ENCODE measurements at places on chromosomes 3 and 15.

DNA sequence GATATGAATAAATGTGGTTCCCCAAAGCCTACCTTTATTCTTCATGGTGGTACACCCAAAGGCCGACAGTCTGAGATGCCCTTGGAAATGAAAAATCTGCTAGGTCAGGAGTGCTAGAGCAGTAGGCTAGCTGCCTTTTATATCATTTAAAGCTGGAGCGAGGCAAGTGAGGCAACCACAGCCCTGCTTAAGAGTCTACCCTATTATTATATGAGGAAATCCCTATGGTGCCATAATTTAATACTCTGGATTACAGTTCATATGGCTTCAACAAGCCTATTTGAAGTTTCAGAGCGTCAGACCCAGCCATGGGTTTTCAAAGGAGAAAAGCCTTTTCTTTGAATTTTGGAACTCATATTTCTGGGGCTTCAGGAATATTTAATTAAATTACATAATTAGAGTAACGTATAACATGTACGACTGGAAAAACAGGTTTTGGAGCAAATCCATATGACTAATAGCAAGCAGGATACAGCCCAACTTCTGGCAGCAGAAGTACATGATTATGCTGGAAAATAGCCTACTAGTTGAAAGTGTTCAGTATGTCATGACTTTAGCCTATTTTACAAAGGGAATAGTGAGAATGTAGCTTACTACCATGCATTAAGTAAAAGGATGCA, 18.0 kb upstream of the SLTM start:
- peak; percentile 24 for DNase-seq

DNA sequence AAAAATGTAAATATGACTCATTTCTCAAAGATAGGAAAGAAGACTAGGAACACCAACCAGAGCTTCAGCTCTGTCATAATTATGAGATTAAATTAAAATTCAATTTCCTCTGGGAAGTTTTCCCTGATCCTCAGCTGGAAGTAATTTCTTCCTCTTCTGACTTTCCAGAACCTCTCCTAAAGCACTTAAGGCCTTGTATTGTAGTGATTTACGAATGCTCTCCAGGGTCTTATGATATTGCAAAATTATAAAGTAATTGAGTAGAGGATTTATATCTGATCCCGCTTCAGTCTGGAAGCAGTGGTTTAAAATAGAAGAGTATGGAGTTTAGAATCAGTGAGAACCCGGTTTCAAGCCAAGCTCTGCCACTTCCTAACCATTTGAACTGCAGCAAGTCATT, 279.8 kb downstream of the ZPLD1 start:
- DNase-seq: no peak

- DNase-seq: no peak
These were observed 1.5 kb downstream of the ABTB1 start for GRCh38 chr3:127674101-127674721.

- DNase-seq: no peak
These were observed 33.3 kb upstream of the BLM start for GRCh38 chr15:90683876-90684275.

DNA sequence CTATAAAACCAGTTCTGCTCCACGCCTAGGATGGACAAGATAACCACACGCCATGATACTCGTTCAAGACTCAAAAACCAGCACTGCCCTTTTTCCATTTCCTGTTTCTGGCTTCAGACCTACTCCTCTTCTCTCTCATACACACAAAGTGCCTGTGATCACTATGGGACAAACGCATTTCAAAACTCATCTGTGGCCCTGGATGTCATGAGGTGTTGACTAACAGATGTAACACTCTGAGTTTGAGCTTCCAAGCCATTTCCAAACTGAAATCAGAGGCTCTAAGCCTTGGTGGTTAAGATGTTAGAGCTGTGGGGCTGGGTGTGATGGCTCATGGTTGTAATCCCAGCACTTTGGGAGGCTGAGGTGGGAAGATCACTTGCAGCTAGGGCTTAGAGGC, 55.7 kb upstream of the LMOD3 start:
- no peak for DNase-seq

GRCh38 chr3:37763309-37763708, 98.4 kb upstream of the CTDSPL start:
- DNase-seq: no peak

DNA sequence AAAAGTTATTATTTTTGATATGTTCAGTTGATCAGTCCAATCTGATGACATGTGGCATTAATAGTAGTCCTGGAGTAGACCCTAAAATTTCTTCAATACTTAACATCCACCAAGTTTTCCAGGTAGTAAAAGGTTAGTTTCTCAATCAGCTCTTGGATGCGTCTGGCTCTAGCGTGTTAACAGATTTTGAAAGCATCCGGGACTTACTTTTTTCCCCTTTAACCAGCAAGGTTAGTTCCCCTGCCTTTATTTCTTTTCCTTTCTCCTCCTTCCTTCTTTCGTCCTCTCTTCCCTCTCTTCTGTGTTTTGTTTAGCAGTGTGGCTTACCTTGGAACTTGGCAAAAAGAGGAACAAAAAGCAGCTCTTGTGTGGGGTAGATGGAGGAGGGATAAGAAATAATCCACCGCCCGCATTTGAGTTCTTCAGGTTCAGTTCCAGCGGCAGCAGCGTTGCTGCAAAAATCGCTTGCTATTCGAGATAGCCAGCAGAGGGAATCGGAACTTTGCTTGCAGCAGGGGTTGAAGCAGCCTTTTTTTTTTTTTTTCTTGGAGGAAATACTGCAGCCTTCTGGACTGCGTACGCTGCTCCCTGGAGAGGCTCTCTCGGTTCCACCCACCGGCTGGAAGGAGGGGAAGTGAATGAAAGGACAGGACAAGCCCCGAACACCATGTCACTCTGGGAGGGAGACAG, at the start of gene RBMS3:
RBMS3 (plus strand) TSS at position 668 of the 690 bp plus-strand sequence.
- peak; percentile 48 for DNase-seq

DNA sequence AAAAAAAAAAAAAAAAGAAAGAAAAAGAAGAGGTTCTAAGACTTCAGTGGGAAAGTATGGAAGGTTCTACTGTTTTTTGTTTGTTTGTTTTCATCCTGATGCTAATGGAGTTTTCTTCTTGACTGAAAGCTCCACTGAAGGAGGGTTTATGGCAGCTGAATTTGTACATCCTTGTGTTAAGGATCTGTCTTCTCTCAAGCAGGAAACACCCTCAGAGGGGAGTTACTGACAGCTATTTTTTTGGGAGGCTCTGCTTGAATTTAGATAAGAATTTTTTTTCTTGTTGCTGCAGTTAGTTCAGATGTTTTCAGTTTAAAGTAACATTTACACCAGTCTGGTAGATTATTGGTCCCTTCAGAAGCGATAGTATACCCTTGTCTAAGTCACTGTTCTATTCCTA, 325.3 kb downstream of the ROBO2 start:
- DNase-seq: no peak

GRCh38 chr3:158702815-158703481, 29.3 kb downstream of the RARRES1 start:
- no peak for DNase-seq

DNA sequence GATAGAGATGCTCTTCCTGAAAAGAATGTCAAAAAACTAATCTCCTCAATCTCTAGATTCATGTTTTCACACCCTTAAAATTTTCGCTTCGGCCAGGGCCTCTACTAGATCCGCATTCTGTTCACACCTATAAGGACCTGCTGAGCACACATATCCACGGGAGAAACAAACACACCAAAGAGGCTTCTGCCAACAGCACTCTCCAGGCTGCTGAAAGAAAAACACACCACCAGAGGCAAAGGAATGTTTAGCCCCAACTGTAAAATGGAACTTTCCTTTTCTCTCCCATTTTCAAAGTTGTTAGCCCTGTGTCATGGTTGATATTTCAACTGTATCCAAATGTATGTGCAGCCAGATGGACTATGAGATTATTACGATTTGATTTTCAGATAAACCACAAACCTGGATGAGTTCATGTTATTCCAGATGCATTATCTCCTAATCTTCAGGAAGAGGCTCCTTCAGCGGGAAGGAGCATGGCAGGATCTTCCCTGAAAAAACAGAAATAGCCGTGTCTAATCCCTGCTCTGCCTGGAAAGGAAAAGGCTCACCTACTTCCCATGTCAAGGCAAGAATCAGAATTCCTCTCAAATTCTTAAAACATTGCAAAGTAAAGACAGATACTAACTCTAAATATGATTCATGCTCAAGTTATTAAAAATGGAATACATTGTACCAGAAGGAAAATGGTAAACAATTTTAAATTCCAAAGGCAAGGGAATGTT, 442.7 kb upstream of the NR2F2 start:
- DNase-seq: no peak

- no peak for DNase-seq
These were observed 18.4 kb downstream of the GCSAM start for GRCh38 chr3:112114576-112115160.

GRCh38 chr3:45241206-45241605, 15.1 kb upstream of the TMEM158 start:
- no peak for DNase-seq

- DNase-seq: no peak
These were observed 5.5 kb upstream of the FSIP1 start for GRCh38 chr15:39788108-39788507.

- DNase-seq: peak; percentile 27
These were observed 37.9 kb downstream of the CLK3 start for GRCh38 chr15:74653426-74654102.

DNA sequence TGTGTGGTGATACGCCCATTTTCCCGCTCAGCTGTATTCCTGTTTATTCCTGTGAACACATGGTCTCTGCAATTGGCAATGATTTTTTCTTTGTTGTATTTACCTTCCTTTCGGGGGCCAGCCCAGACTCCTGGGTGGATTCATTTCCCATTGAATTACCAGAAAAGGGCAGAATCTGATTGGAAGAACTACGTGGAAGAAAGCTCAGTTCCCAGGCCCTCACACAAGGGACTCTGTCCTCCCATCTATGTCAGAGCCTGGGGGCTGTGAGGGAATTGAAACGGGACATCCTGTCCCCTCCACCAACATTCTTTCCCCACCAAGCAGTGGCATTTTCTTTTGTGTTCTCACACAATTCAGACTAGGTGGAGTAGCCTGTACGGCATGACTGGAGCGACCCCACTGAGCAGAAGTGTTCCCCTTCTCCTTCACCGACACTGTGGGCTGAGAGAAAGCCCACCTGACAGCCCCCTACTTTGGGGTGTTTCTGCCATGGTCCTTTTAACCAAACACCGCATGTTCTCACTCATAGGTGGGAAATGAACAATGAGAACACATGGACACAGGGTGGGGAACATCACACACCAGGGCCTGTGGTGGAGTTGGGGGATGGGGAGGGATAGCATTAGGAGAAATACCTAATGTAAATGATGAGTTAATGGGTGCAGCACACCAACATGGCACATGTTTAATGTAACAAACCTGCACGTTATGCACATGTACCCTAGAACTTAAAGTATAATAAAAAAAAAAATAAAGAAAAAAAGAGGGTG, 32.1 kb upstream of the RFTN1 start:
- DNase-seq: no peak

GRCh38 chr3:158935846-158936245, 134.0 kb downstream of the MFSD1 start:
- DNase-seq: no peak

DNA sequence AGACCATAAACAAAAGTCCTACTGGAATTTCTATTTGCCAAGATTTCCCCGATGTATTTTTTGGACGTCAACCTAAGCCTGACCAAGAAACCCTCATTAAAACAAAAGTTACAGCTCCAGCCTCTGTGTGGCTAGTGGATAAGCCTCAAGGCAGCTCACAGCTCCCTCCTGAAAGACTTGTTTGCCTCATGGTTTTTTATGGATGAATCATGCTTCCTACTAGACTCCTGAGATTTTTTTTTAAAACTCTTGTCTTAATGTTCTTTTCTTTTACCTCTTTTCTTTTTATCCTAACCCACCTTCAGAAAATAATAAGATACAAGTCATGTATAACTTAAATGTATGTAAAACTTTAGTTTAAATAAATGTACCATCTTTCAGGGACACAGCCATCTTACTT, 52.4 kb downstream of the SUCNR1 start:
- no peak for DNase-seq

GRCh38 chr3:79314962-79315361, 452.8 kb downstream of the ROBO1 start:
- DNase-seq: no peak

GRCh38 chr15:100030586-100031229, 297.5 kb upstream of the LYSMD4 start:
- no peak for DNase-seq

DNA sequence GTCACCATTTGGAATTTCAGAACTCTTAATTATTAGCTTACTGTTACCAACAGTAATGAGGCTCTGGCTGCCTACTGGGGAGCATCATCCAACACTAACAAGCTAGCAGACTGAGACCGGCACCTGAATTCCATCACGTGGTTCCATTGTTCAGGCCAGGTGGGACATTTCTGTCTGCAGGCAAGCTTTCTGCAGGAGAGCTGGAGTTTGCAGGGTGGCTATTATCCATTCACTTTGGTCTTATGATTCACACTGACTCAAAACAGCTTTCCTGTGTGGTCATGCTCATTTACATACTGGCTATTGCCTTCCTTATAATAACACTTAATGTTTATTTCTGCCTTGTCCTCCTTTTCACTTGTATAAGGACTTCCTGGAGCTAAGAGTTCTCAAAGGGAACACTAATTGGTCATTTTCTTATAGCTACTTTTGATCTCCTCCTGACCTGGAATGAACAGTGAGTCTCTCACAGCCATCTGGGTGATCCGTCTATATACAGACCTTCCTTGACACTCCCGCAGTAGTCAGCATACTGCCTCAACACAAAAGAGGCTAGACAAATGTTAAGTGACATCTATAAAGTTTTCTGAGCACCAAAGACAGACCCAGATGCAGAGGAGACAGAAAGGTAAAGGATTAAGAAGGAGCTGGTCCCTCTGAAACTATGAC, 695.4 kb downstream of the FHIT start:
- DNase-seq: no peak

- DNase-seq: peak; percentile 26
These were observed 61.3 kb upstream of the PSMD6 start for GRCh38 chr3:64084640-64085039.

DNA sequence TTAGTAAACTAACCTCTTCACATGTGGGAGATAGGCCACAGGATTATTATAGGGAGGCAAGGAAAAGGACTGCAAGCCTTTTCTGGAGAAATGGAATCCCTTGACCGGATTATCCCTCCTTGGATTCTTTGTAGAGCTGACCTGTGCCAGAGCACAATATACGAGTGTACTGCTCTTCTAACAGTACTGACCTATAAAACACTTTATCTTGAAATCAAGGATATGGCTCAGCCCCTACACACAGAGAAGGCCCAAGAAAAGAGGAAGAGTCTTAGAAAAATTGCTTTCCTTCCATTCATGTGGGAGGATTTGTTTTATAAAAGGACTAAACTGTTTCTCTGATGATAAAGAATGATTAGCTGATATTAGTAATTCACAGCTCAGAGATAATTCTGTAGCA, 42.2 kb downstream of the DMXL2 start:
- DNase-seq: no peak

- DNase-seq: no peak
These were observed 237.7 kb downstream of the NR1D2 start for GRCh38 chr3:24182756-24183155.

All from HCT116 (cell line).